Fibroblast of lung (primary cell): ENCODE measurements at places on chromosomes 2 and 18. TPM values are rescaled to one million over a fixed set of nuclear protein-coding genes. Genes with fewer than 3 reads are reported as not detected.

The C2orf80 gene
- not detected in 2 replicates for polyA plus RNA-seq

DNA sequence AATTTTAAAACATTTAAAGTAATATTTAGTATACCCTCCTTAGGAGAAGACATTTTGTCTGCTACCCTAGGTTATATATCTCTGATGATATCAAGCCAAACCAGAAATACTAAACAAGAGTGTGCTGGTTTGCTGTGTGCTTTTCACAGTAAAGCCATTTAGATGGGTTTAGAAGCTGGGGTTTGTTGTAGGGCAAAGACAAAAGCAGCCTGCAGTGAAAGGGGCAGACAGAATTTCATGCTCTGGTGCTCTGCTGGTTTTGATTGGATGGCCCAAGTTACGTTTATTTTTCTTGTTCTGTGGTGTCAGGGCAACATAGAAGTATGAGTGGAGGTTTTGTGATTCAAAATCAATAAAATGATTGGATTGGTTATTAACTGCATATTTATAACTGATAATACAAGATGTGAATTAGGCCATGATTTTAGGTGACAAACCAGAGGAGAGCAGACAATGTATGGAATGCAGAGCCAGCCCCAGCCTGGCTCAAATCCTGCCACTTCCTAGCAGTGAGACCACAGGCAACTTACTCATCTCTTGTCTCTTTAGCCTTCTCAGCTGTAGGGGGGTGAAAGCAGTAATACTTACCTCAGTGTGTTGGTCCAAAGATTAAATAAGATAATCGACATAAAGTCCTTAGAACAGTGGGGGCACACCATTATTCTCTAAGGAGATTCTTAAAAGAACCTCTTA, 30.9 kb upstream of the IER3IP1 start:
- DNase-seq, result peak; percentile 15

DNA sequence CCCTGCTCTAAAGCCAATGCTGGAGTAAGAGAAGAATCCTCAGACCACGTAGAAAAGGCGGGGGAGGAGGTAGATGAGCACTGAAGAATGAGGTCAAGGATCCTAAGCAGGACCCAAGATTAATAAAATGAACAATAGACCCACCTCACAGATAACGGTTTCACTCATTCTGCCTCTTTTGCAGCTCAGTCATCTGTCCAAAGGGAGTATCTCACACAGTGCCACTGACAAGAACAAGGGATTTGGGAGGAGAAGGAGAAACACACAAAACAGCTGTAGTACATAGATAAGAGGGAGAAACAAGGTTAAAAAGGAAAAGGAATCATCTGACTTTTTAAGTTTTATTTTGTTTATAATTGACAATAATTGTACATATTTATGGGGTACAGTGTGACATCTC, 30.9 kb upstream of the SULT1C4 start:
- no peak for DNase-seq

GRCh38 chr18:12031846-12032245, 50.5 kb downstream of the IMPA2 start:
- DNase-seq, result peak; percentile 90

The EPG5 gene
- 60.0 and 65.0 TPM in 2 replicates for polyA plus RNA-seq

GRCh38 chr18:79396431-79397246, 909 bp downstream of the NFATC1 start:
- peak; percentile 31 for DNase-seq

The LCT gene
- polyA plus RNA-seq, result not detected in 2 replicates

- DNase-seq, result peak; percentile 57
Observed at GRCh38 chr2:67476809-67477790, 80.0 kb downstream of the ETAA1 start.

- no peak for DNase-seq
Observed at GRCh38 chr2:45978302-45978859, 318.8 kb upstream of the EPAS1 start.

DNA sequence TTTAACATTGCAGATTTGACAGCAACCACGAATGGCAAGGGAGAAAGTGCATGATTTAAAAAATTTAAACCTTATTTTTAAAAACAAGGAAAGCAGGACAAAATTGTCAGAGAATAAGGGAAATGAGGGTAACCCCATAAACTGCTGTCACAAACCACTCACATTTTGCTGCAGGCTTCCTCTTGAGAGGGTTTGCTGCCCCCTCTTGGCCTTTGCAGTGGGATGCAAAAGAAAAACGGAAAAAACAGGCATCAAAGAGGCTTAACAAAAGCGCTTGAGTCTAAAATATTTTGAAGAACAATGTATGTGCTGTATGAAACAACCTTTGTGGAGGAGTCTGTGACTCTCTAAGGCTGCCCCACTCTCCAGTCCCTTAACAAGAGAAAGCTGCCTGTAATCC, 91.6 kb downstream of the TMX3 start:
- peak; percentile 60 for DNase-seq

- no peak for DNase-seq
Observed at GRCh38 chr18:2797951-2798350, 48.9 kb upstream of the EMILIN2 start.
